ENCODE measurements at places on chromosomes 16 and 17. TPM values are rescaled to one million over a fixed set of nuclear protein-coding genes. Genes with fewer than 3 reads are reported as not detected.

The DHX8 gene
- total RNA-seq: 74.3 TPM

DNA sequence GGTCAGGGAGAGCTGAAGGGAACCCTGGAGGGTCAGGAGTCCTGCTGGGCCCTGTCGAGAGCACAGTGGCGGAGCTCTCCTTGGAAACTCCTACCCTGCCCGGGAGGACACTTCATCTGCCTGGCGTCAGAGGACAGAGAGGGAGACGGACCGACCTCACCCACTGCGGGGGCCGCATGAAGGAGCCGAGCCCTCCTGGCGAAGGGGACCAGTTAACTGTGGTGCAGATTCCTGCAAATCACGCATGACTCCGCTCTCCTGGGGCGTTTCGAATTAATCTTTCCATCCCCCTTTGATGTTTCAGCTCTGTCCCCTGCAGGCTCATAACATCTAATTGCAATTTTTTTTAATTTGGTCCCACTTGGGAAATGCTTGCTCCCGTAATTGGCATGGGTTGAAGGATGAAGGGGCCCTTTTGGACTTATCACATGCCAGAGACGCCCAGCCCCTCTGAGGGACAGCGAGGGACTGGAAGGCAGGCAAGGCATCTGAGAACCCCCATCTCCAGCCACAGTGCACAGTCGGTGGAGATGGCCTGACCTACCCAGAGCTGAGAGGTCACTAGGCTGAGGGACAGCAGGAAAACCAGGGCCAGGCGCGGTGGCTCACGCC is 26.5 kb downstream of the RPH3AL start:
- H3K27ac ChIP-seq: no peak overlapping the region
- peaks cover 9% of the 10 kb centered on the region for H3K4me1 ChIP-seq
- no peaks in the 10 kb centered on the region for H3K36me3 ChIP-seq
- no peak for DNase-seq
- H3K4me3 ChIP-seq: no peak overlapping the region
- H3K27me3 ChIP-seq: no peaks in the 10 kb centered on the region

GRCh38 chr17:39198186-39198566 is 707 bp upstream of the CACNB1 start:
- no peak for DNase-seq
- no peaks in the 10 kb centered on the region for H3K36me3 ChIP-seq
- H3K27ac ChIP-seq: no peak overlapping the region
- H3K4me3 ChIP-seq: peak overlapping the region; percentile 74
- H3K27me3 ChIP-seq: no peaks in the 10 kb centered on the region

DNA sequence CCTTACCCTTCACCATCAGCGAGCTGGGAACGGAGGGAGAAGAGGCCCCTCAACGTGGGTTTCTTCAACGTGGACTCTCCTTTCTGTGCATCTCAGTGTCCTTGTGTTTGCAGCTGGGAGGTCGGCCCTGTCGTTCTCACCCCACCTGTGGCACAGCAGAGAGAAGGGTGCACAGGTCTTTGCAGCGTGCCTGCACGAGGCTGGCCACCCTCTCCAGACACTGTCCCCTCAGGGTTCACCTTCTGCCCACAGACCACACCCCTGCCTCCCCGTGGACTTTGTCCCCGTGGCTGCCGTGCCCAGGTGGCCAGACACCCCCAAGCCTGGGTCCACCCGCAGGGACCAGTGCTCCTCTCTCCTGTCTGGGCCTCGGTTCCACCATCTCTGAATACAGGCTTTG is 7.3 kb upstream of the WDR45B start:
- H3K27me3 ChIP-seq: no peaks in the 10 kb centered on the region
- no peak overlapping the region for H3K4me3 ChIP-seq
- H3K4me1 ChIP-seq: no peaks in the 10 kb centered on the region
- H3K27ac ChIP-seq: no peak overlapping the region
- H3K36me3 ChIP-seq: no peaks in the 10 kb centered on the region

DNA sequence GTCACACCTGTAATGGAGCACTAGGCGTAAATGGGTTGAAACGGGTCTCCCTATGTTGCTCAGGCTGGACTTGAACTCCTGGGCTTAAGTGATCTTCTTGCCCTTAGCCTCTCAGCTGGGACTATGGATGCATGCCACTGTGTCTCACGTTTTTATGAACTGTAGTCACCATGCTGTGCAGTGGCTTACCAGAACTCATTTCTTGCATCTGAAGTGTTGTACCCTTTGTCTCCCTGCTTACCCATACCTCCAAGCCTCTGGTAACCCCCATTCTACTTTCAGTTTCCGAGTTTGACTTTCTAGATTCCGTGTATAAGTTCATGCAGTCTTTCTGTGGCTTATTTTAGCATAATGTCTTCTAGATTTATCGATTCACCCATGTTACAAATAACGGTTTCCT is 7.7 kb downstream of the PYCARD start:
- H3K27ac ChIP-seq: no peak overlapping the region

The PDILT gene
- 10.1 TPM for total RNA-seq

The ANKRD40 gene
- total RNA-seq: 31.7 TPM

DNA sequence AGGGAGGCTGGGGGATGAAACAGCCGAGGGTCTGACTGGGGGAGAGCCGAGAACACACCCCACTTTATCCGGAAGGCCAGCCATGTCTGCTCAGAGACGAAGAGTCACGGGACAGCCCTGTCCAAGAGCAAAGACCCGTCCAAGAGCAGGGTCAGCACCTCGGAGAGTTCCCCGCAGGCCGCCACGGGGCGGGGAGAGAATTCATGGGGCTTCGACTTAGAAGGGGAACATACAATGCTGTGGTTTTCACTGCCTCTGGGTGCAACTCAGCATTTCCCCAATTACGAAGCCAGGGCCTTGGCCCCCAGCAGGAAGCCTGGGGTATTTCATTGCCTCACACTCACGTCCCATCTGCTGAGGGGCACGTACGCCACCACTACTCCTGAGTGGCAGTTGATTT is 59.3 kb downstream of the JPH3 start:
- no peaks in the 10 kb centered on the region for H3K36me3 ChIP-seq
- no peak overlapping the region for H3K27ac ChIP-seq
- DNase-seq: peak; percentile 49
- no peaks in the 10 kb centered on the region for H3K27me3 ChIP-seq
- no peaks in the 10 kb centered on the region for H3K4me1 ChIP-seq

DNA sequence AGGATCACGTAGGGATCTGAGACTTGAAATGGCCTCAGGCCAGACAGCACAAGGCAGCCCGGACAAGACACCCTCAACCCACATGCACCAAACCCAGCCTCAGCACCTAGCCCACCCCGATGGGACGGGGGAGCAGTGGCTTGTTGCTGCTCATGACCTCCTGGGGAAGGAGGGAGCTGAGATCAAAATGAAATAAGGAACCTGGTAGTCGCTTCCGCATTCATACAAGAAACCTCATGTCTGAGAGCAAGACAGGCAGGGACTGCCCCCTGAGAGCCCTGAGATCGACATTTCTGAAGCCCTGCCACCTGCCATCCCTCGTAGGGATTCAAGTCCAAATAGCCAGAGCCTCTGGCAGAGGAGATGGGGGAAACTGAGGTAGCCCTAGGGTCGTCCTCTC is 5.7 kb upstream of the CEP131 start:
- no peaks in the 10 kb centered on the region for H3K27me3 ChIP-seq
- H3K27ac ChIP-seq: peak overlapping the region; percentile 18
- no peak for DNase-seq
- no peaks in the 10 kb centered on the region for H3K36me3 ChIP-seq

DNA sequence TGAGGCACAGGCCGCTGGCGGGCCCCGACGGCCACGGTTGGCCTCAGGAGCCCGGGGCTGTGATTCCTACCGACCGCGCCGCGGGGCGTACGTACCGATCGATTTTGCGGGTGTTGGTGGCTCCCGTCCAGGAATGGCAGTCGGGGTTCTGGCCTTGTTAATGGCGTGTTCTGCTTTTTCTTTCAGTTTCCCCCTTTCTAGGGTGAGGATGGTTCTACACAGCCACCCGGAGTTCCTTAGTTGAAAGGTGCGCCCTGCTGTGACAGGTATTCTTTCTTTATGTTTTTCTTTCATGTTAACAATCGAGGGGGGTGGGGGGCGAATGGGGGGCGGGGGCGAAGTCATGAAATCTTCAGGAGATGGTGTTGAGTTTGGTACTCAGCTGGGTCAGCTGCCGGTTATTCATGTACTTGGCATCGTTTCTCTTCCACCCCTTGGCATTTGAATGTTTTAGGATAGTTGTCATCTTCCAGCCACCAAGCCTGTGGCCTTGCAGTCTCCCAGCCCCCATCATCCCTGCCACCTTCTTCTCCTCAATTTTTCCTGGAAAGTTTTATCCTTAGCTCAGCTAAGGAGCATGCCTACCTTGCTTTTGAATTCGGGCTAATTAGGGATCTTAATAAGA is 802 bp downstream of the CYLD start:
- H3K4me3 ChIP-seq: peak overlapping the region; percentile 90
- H3K4me1 ChIP-seq: no peaks in the 10 kb centered on the region
- peak overlapping the region; percentile 64 for H3K27ac ChIP-seq
- no peaks in the 10 kb centered on the region for H3K27me3 ChIP-seq
- no peaks in the 10 kb centered on the region for H3K36me3 ChIP-seq

- no peak for DNase-seq
- H3K27me3 ChIP-seq: no peaks in the 10 kb centered on the region
- peaks cover 18% of the 10 kb centered on the region for H3K4me1 ChIP-seq
- peak overlapping the region; percentile 99 for H3K4me3 ChIP-seq
- no peaks in the 10 kb centered on the region for H3K36me3 ChIP-seq
- H3K27ac ChIP-seq: peak overlapping the region; percentile 96
Measured at GRCh38 chr17:19978209-19978802, 678 bp upstream of the AKAP10 start.

All from testis (tissue), 5 donors.